ENCODE measurements at places on chromosomes 12 and 14.

- DNase-seq: no peak
These were observed 12.4 kb upstream of the A2M start for GRCh38 chr12:9127936-9128663.

GRCh38 chr14:69980457-69981425 lies 101.5 kb downstream of the SMOC1 start:
- DNase-seq: no peak

- DNase-seq: no peak
These were observed 216.7 kb upstream of the SSTR1 start for GRCh38 chr14:37991027-37991426.

DNA sequence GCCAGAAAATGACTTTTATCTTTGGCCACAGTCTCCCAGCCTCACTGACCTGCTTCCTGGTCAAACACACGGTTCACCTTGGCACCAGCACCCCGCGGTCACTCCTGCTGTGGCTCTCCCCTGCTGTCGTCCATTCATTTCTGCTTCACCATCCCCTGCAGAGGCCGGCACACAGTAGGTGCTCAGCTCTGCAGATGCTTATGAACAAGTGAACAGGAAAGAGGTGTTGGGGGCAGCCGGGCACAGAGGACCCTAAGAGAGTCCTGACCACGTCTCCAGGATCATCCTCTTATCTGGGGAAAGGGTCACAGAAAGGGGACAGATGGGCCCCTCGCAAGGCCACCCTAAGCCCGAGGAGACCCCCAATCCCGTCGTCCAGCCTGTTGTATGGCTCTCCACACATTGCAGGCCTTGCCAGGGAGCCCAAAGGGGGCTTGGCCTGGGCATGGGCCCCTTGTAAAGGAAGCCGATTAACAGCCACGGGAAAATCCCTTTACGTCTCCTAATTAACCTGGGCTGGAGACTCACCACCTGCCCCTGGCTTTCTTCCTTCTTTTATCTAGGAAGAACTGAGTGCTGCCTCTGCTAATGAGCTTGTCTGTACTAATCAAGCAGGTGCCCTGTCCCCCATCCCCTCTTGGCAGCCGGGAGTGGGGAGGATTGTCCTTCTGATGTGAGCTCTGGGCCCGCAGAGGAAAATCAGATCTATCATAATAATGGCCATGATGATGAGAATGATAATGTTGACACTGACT lies 119.2 kb downstream of the AACS start:
- no peak for DNase-seq

DNA sequence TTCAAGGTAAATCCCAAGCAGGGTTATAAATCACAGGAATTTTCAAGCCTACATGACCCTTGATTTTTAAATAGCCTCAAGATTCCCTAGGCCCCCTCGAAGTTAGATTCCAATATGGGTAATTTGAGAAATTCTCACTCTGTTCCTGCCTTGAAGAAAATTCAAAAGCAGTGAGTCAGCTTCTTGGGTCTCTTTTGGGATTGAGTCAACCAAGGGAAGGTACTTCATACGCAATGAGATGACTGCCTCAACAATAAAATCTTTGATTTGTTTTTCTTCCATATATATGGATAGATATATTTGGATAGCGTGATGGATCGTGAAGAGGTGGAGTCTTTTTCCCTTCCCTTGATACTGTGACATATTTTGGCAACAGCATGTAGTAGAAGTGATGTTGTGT lies 180.4 kb upstream of the ATP2B1 start:
- DNase-seq: no peak

- no peak for DNase-seq
These were observed 48.0 kb downstream of the WNK1 start for GRCh38 chr12:800401-800800.

DNA sequence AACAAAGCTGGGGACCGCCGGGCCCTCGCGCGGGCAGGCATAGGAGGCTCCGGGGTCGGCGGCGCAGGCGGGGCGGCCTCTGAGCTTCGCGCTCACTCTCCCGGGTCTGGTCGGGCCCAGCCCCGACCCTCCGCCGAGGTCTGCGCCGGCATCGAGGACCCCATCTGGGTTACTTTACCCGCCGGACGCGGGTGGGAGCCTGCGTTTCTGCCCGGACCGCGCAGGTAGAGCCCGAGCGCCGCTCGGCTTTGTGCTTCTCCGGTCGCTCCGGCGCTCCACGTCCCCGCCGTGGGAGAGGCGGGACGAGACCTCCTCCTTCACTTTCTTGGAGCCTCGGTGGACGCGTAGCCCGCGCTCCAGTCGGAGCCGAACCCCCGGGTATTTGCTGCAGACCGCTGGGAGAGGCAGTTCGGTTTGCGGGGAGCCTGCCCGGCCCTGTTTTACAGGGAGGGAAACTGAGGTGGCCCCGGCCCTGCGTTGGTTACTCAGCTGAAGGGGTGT lies 63.2 kb downstream of the FBXL14 start:
- DNase-seq: no peak

GRCh38 chr12:58174316-58174715 lies 232.9 kb downstream of the ATP23 start:
- DNase-seq: no peak

GRCh38 chr12:91870872-91871707 lies 274.6 kb downstream of the BTG1 start:
- no peak for DNase-seq

GRCh38 chr14:102554821-102555819 lies 37.3 kb upstream of the RCOR1 start:
- peak; percentile 82 for DNase-seq

GRCh38 chr14:77991128-77991772 lies 178.9 kb upstream of the NRXN3 start:
- peak; percentile 74 for DNase-seq

DNA sequence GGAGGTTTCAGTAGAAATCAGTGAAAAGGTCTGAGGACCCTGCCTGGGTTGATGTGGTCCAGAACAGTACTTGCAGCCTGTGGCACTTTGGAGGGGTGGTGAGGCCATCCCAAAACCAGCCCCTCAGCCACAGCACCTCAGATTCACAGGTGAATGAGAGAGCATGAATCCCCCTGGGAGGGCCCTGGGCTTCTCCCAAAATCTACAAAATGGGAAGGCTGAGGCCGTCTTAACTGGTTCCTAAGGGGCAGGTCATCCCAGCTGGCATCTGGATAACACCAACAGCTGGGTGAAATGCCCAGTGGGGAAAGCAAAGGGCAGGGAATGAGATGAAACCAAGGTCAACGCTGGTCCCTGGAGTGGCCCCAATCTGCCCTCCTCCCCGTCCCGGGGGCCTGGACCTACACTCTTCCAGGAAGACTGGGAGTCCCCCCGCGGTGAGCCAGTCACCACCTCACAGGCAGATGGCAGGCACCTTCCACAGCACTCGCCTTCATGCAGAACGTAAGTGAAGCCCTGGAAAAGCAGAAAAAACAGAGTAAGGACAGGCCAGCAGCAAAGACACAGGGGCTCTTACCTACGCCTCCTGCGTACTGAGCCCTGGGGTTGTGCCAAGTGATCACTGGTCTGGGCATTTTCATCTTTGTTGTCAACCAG lies 26.3 kb upstream of the ANO2 start:
- no peak for DNase-seq

DNA sequence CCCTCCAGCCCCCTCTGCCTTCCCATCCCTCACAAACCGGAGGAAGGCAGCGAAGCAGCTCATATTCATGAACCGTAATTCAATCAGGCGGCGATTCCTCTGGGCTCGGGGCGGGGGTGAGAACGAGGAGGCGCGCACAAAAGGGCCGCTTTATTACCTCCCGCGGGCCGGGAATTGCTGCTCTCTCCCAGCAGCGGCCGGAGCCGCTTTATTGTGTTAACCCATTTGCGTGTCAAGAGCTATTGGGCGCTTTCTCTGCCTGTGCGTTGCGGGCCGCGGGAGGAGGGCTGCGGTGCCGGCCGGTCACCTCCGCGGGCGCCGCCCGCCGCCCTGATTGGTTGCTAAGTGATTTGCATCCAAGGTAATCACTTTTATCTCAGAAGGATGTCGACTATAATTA lies 4.8 kb downstream of the FAM222A start:
- no peak for DNase-seq

- DNase-seq: peak; percentile 15
These were observed 21.4 kb downstream of the KLRF2 start for GRCh38 chr12:9902539-9903228.

- DNase-seq: no peak
These were observed 29.0 kb downstream of the TRMT5 start for GRCh38 chr14:60951776-60952435.

DNA sequence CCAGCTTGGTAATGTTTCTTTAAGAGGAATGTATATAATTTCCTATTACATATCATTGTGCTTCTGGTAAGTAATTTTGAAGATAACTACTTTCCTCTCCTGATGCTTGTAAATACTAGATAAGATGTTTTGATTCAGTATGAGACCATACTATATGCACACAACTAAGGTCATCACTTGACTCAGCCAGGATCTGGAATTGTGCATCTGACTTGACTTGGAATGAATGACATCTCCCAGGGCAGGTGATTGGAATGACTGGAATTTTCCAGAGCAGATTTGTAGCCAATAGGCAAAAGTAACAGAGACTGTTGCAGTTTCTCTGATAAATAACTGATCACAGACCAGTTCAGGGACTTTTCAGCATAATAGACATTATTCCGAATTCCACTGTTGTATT lies 11.1 kb downstream of the BEST3 start:
- peak; percentile 29 for DNase-seq

DNA sequence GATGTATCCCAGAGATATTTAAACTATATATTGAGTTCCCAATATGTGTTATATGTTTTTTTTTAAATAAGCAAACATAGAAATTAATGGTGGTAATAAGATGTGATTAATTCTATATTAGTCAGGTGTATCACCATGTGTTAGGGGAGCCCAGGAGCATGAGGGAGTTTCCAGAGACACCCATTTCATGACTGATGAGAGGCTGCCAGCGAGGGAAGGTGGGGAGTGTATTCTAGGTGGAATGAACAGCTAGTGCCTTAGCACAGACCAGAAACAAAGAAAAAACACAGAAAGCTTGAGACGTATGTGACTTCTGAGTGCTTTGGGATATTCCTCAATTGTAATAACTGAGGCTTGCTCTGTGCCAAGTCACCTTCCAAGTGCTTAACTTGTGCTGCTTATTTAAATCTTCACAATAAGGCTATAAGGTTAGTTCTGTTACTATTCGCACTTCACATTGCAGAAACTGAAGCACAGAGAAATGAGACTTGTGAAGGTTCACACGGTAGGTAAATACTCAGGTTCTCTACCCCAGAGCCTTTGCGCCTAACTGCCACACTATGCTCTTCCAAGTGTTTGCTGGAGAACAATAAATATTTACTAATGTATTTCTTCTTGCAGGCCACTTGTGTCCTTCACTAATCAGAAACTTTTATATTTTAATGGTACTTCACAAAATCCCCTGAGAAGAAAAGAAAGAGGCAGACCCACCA lies 17.9 kb upstream of the MGP start:
- DNase-seq: no peak

GRCh38 chr12:45737638-45738037 lies 8.1 kb downstream of the ARID2 start:
- no peak for DNase-seq

- no peak for DNase-seq
These were observed 22.2 kb downstream of the P2RX4 start for GRCh38 chr12:121232163-121232562.

GRCh38 chr12:131137836-131138637 lies 184.3 kb downstream of the ADGRD1 start:
- DNase-seq: peak; percentile 18

DNA sequence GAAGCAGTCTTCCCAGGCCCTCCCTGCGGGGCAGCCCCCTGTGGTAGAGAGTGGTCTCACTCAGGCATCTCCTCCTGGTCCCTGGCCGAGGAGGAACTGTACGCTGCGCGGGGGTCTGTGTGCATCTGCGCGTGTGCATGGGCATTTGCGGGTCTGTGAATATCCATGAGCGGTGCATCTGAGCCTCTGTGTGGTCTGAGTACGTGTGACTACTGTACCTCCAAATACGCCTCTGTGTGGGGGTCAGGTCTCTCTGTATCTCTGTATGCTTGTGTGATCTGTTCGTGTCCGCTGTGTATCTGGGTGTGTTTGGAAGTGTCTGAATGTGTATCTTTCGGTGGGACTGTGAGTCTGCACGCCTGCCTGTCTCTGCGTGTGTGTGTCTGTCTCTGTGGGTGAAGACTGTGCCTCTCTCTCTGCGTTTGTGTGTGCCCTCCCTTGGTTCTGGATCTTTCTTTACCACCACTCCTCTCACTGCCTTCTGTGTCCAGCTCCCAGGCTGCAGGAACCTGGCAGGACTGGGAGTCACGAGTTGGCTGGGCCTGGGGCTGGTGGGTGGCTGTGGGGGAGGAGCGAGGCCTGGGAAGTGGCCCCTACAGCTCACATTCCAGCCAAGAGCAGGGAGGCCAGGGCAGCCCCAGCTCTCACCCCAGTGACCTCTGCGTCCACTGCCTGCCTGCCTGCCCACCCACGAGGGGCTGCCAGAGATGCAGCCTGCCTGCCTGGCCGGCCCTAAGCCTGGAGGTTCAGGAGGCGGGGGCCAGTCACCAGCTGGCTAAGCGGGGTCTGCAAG lies 1.1 kb upstream of the PGF start:
- no peak for DNase-seq

GRCh38 chr12:87985069-87985675 lies 44.0 kb downstream of the C12orf50 start:
- DNase-seq: no peak

DNA sequence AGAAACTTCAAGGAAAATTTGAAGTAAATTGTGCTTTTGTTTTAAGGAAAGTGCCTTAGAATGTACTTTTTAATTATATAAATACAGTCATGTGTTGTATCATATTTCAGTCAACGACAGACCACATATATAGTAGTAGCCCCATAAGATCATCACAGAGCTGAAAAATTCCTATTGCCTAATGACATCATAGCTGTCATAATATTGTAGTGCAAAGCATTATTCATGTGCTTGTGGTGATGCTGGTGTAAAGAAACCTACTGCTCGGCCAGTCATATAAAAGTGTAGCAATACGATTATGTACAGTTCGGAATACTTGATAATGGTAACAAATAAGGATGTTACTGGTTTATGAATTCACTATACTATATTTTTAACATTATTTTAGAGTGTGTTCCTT lies 198.9 kb upstream of the SLC16A7 start:
- no peak for DNase-seq

DNA sequence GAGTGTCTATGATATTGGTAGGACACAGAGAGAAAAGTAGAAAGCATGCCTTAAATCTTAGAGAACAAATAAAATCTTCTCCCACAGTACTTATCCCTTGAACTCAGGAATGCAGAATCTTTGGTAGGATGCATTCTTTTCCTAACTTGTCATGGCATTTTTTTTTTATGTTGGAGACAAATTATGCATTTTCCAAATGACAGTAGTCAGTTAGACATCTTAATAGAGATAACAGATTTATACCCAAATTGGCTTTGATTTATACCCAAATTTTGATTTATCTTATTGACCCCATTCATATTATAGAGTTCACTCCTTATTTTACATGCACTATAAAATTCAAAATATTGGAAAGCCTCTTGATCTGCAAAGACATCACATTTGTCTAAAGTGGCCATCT lies 132.9 kb downstream of the CNTN1 start:
- no peak for DNase-seq

GRCh38 chr12:113161415-113162016 lies 12.0 kb downstream of the CFAP73 start:
- DNase-seq: peak; percentile 54

Data from hematopoietic multipotent progenitor cell treated with erythropoietin and hydrocortisone succinate and interleukin-3 and kit ligand, for 6 days (in vitro differentiated cells).